ENCODE measurements at places on chromosomes 16 and 17. TPM values are rescaled to one million over a fixed set of nuclear protein-coding genes. Genes with fewer than 3 reads are reported as not detected.

- DNase-seq, result no peak
Observed at GRCh38 chr16:72270531-72270930, 98.6 kb upstream of the PMFBP1 start.

DNA sequence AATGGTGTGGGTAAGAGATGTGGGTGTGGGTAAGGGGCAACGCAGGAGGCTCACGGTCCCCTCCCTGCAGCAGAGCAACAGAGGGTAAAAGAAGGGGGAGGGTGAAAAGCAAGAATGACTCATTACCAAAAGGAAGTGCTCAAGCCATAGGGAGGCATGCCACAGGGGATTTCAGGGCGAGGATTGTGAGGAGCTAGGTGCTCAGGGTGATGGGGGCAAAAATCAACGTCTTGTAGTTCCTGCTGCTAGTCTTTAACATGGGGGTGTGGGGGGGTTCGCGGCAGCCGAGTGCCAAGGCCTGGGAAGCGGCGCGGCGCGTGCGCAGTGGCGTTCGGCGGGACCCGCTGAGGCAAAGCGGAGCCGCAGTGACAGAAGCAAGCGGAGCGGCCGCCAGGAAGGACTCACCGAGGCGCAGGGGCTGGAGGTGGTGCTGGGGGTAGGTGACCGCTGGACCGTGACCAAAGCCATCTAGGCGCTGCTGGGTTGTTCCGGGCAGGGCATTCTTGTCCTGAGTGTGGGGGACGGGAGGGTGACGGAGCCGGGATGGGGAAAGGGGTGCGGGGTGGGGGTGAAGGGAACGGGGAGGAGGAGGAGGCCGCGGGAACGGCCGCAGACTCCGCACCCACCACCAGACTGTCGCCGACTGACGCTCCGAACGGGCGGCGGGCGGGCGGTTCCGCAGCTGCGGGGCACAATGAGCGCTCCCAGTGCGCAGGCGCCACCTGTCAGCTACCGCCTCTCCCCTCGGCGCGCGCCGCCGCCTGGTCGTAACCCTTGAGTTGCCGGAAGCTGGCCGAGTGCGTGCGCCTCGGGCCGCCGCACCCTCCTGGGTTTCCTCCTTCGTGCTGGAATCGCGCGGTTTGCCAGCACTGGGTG, at the start of gene SSH2:
Gene SSH2 (minus strand): TSS at position 696 of the 876 bp plus-strand sequence. CDS start 228 bp downstream, at position 468.
- DNase-seq, result peak; percentile 96

GRCh38 chr17:81394377-81394920, 808 bp upstream of the BAHCC1 start:
- no peak for DNase-seq

GRCh38 chr16:89190150-89190958, 10.0 kb downstream of the SLC22A31 start:
- peak; percentile 78 for DNase-seq

- no peak for DNase-seq
Observed at GRCh38 chr17:8413328-8413727, 15.7 kb upstream of the RNF222 start.

GRCh38 chr17:39198186-39198566, 707 bp upstream of the CACNB1 start:
- DNase-seq, result no peak

- no peak for DNase-seq
Observed at GRCh38 chr16:66402166-66402565, 24.9 kb upstream of the BEAN1 start.

GRCh38 chr17:57441270-57441600, 184.9 kb downstream of the MSI2 start:
- no peak for DNase-seq

DNA sequence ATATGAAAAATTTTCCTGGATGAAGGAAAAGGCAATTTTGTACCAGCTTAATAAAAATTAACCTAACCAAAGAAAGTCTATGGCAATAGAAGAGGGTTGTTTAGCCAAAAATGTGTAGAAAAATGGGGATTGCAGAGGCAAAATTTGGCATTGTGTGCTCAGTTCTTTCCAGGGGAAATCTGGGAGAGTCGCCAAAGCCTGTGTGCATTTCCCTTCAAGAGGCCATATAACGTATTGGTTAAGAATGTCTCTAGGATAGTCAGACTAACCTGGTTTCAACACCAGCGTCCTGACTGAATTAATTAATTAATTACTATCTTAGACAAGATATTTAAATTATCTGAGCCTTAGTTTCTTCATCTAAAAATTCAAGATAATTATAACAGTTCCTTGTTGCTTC, 44.8 kb upstream of the HLF start:
- no peak for DNase-seq

GRCh38 chr16:85025781-85026653, 1.6 kb upstream of the KIAA0513 start:
- no peak for DNase-seq

- DNase-seq, result no peak
Observed at GRCh38 chr17:10631048-10631700, 25.9 kb downstream of the MYH3 start.

- DNase-seq, result no peak
Observed at GRCh38 chr17:82970818-82971590, 108.4 kb upstream of the METRNL start.

- DNase-seq, result peak; percentile 84
Observed at GRCh38 chr16:12119562-12119961, 143.0 kb downstream of the SNX29 start.

- DNase-seq, result peak; percentile 76
Observed at GRCh38 chr17:42669977-42670788, 6.6 kb downstream of the PLEKHH3 start.

DNA sequence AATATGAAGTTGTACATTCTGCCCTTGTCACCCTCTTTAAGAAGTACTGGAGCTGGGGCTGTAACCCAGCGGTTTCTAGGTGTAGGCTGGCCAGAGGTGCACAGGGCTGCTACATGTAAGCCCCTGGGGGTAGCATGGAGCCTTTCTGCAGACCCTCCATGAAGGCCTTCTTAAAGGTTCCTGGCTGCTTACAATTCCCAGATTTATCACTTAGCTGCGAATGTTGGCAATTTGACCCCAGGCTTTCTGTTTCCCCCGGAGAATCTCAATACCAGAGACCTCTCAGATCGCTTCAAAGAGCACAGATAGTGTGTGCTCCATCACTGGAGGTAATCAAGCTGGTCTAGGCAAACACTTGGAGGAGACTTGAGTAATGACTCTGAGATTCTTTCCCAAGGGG, 309.4 kb downstream of the CBLN1 start:
- no peak for DNase-seq

GRCh38 chr16:88365244-88365865, 17.4 kb upstream of the ZNF469 start:
- DNase-seq, result peak; percentile 57

DNA sequence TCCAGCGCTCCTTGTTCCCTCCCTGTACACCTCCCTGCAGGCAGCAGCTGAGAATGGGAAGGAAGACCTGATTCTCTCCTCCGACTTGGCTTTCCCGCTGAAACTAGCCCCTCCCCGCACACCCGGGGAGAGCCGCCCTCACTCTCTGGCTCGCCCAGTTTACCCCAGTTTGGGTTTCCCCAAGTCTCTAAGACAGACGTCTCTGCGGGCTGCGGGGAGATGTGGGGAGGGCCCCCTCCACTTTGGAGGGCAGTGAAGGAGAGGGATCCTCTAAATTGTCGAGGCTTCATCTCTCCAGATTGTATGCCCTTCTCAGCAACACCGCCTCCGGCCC, 797 bp downstream of the GRB7 start:
- no peak for DNase-seq

DNA sequence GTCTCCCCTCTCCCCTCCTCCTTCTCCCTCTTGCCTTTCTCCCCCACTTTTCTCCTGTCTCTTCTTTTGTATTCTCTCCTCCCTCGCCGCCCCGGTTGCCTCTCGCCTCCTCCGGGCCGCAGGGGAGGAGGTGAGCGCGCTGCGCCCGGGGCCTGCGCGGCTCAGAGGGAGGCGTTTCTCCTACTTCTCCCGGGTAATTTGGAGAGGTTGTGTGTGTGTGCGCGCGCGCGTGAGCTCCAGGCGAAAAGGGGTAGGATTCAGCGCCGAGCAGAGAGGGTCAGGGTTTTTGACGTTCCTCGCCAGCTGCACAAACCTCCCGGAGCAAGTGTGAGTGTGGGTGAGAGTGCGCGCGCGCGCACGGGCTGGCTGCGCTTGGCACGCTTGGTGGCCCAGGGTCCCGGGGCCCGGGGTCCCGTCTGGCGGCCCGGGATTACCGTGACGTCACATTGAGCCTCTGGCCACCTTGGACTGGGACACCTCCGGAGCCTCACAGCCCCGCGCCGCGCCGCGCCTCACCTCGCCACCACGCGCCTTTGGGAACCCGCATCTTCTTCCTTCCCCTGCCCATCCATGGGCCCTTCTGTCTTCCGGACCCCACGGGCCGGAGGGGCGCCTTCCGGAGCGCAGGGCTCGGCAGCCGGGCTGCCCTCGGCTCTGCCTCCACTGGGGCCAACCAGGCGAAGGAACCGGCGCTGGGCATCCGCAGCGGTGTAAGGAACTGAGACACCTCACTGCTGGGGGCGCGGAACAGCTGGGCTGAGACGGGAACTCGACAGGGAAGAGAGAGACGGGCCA, 479 bp downstream of the IRX6 start:
- peak; percentile 83 for DNase-seq

DNA sequence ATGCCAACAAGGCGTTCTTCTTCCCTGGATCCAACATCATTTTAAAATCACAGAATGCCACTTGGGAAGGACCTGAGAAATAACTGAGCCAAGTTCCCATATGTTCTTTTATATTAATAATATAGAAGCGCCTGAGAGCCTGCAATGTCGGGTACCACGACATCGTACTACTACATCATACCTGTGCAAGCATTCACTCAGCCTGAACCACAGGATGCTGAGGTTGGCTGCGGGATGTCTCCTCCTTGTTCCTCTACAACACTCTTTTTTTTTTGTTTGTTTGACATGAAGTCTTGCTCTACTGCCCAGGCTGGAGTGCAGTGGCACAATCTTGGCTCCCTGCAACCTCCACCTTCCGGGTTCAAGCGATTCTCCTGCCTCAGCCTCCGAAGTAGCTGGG, 2.1 kb upstream of the ATP2C2 start:
- DNase-seq, result no peak

DNA sequence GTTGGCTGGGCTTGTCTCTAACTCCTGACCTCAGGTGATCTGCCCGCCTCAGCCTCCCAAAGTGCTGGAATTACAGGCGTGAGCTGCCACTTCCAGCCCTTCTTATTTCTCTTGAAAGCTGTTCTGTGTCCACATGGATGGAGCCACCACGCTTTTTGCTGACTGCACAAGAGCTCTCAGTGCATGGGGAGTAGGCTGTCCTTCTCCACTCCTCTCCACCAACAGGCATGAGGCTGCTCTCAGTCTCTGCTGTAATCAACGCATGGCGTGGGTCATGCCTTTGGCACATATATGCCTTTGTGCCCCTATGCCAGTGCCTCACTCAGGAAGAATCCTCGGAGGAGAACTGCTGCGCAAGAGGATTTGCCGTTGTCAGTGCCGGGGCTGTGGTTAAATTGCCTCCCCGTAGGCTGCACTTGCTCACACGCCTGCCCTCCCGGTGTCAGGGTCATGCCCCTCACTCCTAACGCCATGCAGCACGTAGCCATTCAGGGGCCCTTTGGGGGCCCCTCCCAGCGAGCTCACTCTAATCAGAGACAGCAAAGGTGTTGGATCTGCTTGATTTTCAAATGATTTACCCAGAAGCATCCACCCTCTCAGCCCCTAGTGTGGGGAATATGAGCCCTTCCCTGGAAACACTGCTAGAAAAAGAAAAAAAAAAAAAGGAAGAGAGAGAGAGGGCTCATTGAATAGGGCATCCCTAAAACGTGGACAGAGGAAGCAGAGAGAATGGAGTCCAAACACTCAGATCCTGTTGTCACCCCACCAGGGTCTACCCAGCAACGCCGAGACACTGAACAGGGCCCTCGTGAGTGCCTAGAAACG, 47.5 kb upstream of the ZCCHC14 start:
- no peak for DNase-seq

GRCh38 chr16:75251280-75252048, at the start of gene BCAR1:
BCAR1 (minus strand) TSS chr16:75251624; CDS start chr16:75251482, 142 bp downstream.
- DNase-seq, result peak; percentile 93

GRCh38 chr16:2828876-2829430, 1.1 kb upstream of the ZG16B start:
- peak; percentile 45 for DNase-seq

DNA sequence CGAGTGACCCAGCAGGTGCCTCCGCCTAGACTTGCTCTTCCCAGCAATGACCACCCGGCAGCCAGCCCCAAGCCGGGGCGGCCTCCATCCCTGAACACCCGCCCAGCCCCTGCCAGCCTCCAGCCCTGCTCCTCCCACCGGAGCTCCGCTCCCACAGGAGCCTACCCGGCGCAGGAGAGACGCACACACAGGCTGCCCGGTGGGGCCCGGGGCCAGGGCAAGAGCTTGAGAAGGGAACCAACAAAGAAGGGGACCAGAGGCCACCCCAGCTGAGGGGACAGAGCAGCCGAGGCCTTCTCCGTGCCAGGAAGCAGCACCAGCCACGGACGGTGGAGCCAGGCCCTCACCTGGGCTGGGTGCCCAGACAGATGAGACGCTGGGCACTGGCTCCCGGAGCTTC, 13.8 kb downstream of the PKD1 start:
- no peak for DNase-seq

DNA sequence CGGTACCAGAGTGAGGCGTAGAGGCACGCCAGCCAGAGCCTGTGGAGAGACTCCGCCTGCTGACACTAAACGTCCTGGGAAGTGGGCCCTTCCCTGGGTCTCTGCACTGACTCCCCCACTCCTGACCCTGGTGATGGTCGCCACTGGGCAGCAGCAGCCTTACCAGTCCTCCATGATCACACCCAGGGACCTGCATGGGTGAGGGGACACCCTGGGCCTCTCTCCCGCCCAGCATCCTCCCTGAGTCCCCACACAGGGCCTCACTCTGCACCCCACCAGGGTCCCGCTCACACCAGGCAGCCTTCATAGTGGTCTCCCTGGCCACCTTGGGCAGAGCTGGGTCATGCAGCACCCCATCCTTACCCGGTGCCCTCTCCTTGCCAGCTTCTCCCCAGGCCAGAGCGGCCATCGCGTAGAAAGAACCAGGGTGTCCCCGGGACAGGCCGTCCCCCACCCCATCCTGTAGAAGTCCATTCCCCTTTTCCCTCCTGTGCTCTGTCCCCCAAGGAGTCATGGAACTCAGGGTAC, 10.7 kb downstream of the RGS11 start:
- no peak for DNase-seq

DNA sequence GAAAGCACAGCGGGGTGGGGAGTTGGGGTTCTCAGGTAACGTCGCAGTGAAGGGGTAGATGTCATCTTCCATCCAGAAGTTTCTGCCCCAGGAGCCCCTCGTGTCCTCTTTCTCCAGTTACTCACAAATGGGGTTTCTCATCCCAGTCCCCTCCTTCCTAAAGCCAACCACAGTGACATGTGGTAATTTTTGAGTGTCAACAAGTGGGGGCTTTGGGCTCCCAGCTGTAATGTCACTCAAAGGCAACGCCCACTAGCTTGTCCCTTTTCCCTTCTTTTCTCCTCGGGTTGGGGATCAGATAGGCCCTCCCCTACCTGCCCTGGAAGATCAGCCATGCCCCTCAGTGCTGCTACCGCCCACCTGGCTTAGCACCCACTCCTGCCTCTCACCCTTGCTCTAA, 14.4 kb downstream of the IRX5 start:
- DNase-seq, result no peak

Gene NUBP1
- total RNA-seq, result 29.8 TPM

Gene CASKIN2
- total RNA-seq, result 51.1 TPM

Gene GEMIN4
- total RNA-seq, result 13.2 TPM

Gene EPN3
- total RNA-seq, result not detected

Gene ZNF688
- total RNA-seq, result 8.8 TPM

Gene SMTNL2
- total RNA-seq, result 2.0 TPM

Gene SLC5A11
- not detected for total RNA-seq

Gene SLC35G6
- total RNA-seq, result not detected

Gene MT1A
- 52.7 TPM for total RNA-seq

Gene SLC13A2
- total RNA-seq, result not detected

Gene KRTAP2-2
- total RNA-seq, result not detected

Gene TMC8
- total RNA-seq, result 15.7 TPM

Gene TEKT5
- not detected for total RNA-seq

Gene PPY
- total RNA-seq, result not detected

All from posterior vena cava (tissue), 2 donors.